ENCODE measurements at places on chromosomes 2 and 18.

DNA sequence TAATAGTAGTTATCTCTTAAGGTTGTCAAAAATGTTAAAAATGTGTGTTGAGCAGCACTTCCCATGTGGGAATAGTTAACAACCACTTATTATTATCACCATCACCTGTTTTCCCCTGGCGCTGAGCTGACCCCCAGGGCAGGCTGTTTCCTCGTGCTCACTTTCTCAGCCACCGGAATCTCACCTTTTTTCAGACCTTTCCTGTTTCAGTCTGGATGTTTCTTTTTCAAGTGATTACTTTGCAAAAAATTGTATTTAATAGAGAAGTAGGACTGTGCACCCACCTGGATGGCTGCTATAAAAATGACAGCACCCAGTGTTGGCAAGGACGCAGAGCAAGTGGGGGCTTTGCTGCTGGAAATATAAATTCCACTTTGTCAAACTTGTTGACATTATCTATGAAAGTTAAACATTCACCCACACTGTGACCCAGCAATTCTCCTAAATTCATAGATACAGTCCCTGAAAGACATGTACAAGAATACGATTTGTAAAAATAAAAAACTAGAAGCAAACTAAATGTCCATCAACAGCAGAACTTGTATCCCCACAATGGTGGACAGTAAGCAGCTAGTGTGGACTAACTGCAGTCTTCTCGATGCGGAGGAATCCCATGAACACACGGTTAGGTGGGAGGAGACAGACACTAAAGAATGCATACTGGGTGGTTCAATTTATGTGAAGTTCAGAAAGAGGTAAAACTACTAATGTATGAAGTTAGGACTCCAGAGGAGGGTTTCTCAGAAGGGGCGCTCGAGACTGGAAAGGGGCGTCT, 66.5 kb downstream of the SOWAHC start:
- DNase-seq: no peak

DNA sequence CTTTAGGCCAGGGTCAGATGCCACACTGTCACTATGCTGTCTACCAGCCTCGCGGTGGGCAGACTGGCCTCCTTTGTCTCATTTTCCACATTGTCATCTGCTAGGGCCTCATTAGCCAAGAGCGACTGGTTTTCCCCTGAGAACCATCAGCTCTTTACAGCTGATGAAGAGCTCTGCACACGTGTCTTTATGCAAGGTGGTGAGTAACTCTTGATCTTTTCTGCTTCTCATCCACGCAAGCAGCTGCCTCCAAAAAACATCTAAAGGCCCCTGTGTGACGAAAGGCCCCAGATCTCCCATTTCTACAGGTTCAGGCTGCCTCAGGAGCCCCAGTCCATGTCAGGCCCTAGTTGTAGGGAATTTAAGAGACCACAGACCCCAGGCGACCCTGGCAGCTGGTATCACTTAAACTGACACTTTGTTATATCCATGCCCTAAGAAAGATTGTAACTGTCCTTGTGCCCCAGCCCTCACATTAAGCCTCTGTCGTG, 52.9 kb downstream of the DPYSL5 start:
- no peak for DNase-seq

GRCh38 chr18:26696786-26697185, 148.4 kb upstream of the KCTD1 start:
- DNase-seq: no peak

DNA sequence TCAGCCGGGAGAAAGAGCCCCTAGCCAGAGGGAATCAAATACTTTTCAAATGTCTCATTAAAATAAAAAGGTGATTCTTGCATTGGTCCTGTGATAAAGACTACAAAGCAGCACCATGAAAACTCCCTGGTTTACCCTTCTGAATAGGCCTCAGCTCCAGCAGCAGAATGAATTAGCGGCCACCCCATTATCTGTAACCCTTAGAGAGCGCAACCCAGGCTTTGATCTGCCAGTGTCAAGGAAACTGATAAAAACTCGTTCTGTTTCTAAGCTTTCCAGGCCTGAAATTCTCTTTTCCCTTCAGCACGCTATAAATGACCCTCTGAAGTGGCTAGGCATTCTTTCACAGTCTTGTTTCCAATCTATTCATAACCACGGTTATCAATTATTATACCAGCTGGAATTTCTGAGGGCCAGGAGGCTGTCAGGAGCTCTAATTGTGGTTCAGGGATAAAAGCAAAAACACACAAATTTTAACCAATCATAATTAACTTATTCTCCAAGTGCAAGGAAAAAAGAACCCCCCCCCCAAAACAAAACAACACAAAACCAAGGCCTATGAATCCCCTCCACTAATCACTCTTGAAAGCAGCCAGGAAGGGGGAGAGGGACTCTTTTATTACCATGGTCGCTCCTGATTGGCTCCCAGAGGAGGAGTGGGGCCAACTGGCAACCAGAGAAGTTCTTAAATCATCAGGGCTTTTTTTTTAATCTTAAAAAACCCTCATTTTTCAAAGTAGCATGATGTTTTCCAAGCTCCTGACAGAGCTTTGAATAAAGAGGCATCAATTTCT, 258.9 kb downstream of the CYRIA start:
- no peak for DNase-seq

DNA sequence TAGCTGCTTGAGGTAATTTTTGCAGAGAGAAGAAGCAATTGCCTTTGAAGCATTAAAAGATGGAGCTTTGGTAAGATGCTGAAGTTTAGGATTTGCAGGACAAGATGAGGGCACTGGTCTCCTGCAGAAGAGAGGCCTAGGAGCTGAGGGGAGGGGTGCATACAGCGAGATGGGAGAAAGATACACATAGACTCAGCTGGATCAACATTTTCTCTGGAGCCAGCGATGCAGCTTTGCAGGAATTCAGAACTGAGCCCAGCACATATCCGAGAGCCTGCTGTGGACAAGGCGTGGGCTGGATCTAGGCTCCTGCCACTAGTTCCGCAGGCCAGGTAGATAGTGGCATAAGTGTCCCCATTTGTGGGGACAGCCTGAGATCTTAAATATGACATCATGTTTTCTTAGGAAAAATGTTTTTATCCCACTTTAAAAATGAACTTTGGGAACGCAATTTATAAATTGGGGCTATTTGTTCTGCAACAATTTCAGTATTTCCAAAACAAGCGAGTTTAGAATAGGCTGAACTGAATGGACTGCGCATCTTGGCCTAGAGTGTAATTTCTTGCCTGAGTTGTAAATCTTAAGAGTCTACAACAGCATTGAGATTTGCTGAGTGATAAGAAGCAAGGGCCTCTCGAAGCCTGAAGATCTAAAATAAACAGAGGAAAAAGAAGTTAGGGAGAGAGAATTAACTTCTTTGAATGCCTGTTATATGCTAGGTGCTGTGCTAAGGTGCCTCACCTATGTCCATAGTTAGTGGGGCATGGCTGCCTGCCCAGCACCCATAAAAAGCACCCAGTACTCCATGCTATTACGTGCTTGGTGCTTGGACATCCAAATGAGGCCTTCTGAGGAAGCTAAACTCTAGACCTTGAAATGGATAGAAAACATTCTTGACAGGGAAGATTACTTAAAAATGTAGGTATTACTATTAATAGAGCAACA, 17.3 kb downstream of the GRHL1 start:
- DNase-seq: no peak

DNA sequence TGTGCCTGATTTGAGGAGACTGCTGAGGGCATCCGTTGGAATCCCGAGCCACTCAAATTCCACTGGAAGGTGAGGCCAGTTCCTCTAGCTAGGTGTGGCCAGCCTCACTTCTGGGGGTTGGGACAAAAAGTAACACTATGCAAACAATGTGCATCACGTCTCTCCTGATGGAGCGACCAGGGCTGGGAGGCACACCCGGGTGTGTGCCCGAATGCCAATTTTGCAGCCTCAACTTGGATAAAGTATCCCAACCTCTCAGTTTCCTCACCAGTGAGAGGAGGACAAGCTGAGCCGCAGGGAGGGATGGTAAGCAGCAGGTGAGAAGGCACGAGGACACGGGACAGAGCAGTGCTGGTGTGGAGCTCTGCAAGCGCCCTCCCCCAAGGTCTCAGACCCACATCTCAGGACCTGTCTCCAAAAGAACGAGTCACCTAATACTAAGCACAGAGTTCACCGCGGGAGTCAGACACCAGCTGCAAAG, 218.3 kb downstream of the HAUS1 start:
- DNase-seq: no peak

GRCh38 chr2:134152045-134153010, 101.5 kb upstream of the MGAT5 start:
- no peak for DNase-seq

GRCh38 chr2:85846411-85846810, 42.4 kb downstream of the ST3GAL5 start:
- no peak for DNase-seq

- peak; percentile 3 for DNase-seq
Measured at GRCh38 chr2:62971936-62972335, 78.7 kb upstream of the OTX1 start.

DNA sequence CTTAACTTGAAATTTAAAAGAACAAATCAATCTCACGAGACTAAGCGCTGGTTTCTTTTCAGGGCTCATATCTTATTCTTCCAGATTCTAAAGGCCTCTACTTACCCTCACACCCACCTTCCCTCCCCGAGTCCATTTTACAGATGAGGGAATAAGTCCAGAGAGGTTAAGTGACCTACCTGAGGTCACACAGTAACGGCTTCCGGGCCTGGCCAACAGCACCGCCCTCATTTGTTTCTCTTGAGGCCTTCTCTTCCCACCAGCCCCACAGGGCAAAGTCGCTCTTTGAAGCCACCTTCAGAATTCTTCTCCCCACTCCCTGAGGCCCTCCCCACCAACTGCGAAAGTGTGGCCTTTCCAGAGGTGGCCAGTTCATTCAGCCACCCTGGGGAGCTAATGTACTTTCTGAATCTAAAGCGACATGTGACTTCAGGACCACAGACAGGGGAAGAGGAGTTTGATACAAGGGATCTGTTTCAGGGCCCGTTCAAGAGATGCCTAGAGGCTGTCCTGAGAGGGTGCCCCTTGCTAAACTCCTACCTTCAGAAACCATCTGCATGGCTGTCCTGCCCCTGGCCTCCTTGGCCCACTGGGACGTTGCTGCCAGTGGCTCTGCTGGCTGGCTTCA, 275.3 kb downstream of the HAUS1 start:
- DNase-seq: no peak

- DNase-seq: no peak
Measured at GRCh38 chr2:118425191-118425590, 336.9 kb downstream of the INSIG2 start.

DNA sequence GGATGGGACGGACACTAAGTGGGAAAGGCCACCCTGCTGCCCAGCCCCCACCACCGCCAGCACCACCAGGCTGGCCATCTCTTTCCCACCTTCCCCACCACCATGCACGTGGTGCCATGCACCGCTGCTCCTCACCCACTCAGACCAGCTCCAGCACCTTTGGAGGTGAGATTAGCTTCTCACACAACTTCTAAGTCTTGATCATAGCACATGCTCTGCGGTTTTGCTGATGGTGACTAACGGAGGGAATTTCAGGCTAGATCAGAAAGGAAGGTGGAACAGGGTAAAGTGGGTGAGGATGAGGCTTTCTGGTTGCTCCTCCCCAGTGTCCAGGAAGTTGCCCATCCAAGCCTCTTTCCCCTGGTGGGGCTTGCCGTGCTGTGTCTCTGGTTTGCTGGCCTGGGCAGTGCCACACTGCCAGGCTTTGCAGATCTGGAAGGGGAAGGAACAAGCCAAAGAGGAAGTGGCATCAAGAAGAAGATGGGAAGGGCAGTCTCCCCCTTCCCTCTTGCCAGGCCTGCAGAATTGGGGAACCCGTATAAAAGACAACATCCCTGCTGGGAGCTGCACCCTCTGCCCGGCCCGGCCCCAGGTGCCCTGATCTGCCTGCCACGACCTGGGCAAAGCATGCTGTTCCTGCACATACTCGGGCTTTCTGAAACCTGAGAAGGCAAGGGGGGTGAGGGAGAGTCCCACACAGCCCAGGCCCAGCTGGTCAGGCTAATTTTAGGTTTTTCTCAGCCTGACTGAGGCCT, 44.3 kb upstream of the CAB39 start:
- peak; percentile 64 for DNase-seq

DNA sequence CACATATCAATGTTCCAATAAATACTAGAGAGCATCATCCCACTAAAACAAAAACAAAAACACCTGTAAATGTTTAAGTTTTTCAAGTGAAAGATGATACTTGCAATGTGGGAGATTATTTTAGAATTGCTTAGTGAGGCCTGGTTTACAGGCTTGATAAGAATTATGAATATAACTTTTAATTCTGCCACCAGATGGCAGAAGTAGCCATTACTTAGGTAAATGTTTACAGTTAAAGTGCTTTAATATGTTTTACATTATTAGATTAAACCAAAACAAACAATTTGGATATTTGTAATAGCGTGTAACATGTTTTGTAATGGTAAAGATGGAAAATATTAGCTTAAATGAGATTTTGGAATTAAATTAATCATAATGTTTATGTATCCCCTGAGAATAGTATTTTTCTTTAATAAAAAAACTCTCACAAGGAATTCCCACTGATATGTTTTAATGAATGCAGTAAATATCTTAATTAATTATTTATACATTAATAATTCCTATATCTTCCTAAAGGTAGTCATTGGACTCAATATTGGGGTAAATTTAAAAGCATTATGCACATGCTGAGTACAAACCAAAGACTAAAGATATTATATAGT, 522.0 kb downstream of the SPAG16 start:
- DNase-seq: peak; percentile 5

DNA sequence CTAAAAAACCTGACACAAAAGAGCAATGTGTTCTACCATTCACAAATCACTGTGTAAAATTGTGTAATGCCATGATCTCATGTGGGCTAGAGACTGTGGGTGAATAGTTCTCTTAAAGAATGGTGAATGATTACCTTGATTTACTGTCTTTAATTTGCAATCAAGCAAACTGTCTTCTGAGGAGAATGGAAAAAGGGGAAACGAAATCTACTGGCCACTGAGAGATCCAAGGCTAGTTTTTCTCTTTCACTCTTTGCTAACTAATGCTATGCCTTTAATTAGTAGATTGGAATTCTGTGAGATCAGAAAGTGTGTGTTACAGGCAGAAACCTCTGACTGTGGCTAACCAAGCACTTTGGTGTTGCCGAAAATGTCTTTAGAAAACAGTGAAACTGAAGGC, 422.7 kb downstream of the TGIF1 start:
- DNase-seq: no peak

DNA sequence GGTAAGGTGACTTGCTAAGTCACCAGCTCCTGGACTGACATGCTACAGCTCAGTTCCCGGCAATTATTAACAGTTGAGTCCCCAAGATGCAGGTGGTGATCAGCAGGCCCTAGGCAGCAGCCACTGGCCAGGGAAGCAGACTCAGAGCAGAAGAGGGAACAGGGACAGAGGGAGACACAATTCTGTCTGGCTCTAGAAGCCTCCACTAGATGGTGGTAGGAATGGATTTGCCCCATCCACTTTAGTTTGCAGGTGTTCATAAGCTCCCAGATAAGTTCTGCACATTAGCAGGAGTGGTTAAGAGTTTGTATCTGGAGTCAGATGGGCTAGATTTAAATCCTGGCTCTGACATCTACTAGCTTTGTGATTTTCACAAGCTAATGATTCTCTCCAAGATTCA, 25.5 kb upstream of the SLC1A4 start:
- no peak for DNase-seq

DNA sequence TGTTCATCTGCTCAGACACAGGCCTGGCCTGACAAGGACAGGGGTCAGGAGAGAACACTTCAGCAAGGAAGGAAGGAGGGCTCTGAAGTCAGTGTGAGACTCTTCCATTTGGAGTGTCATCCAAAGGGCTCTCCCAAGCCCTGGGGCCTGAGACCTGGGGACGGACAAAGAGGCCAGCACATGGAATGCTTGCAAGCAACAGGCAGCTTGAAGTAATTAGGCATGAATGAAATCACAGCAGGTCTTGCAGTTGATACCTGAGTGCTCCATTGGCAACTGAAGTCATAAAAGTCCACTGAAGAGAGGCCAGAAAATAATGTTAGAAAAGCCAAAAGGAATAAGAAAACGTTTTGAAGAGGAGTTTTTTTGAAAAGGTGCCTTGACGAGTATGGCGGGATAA, 231.7 kb downstream of the VAPA start:
- no peak for DNase-seq
